ENCODE measurements at places on chromosomes 11 and 22.

DNA sequence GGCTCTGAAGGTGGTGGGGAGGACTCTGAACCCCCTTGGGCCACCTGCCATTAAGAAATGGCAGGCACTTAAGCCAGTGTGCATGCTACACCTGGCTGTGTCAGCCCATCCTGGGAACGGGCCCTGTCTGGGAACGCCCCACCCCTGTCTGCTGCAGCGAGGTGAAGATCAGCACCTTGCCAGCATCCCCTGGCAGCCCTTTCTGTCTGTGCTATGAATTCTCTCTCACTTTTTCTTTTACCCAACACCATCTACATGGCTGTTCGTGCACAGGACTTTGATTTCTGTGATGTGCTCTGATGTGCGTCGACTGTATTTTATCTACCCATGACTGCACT, 452.9 kb upstream of the B3GAT1 start:
- no peak for DNase-seq

- DNase-seq: no peak
These were observed 66.1 kb downstream of the PANX1 start for GRCh38 chr11:94194712-94195111.

GRCh38 chr11:1236316-1237127, 13.7 kb downstream of the MUC5B start:
- no peak for DNase-seq

GRCh38 chr22:37752189-37753087, 55.3 kb upstream of the GCAT start:
- DNase-seq: no peak

DNA sequence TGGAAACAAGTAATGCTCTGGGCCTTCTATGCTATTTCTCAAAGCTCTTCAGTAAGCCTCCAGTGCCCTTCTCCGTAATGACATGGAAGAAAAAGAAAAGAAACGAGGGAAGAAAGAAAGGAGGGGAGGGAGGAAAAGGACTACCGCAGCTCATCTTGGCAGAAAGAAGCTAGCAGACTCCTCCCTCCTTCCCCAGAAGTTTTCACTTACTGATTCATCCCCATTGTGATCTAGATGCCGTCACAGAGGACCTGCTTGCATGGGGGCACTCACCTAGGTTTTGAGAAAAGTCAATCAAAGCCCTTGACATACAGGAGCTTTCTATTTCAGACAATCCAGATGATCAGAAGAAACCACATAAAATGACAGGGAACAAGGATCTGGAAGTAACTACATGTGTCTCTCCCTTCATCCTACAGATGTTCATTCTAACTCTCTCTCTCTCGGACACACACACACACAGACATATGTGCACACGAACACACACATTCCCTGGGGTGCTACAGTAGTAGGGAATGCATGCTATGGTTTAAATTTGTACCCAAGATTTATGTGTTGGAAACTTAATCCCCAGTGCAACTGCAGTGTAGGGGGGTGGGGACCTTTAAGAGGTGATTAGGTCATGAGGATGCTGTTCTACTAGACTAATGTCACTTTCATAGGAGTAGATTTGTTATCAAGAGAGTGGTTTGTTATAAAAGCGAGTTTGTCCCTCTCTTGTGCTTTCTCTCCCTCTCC, 37.6 kb upstream of the RCN1 start:
- no peak for DNase-seq

DNA sequence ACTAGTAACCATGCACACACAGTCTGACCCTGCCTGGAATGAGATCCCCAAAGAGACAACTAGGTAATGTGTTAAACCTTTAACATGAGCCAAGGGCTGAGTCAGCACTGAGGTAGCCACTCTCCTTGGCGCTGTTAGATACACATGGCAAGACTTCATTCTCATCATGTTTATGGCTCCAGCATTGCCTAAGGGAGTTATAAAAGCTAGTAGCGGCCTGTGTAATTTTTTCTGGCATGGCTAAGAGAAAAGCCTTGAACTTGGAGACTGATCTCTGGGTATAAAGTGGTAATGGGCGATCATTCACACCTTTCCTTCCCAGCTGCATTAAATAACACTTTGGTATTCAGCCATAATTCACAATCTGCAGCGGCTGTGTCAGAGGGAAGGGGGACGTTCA, 779.7 kb upstream of the LRRC4C start:
- DNase-seq: no peak

- no peak for DNase-seq
These were observed 18.8 kb downstream of the MCM5 start for GRCh38 chr22:35418731-35419130.

- DNase-seq: no peak
These were observed 39.1 kb downstream of the B3GAT1 start for GRCh38 chr11:134372961-134373360.

DNA sequence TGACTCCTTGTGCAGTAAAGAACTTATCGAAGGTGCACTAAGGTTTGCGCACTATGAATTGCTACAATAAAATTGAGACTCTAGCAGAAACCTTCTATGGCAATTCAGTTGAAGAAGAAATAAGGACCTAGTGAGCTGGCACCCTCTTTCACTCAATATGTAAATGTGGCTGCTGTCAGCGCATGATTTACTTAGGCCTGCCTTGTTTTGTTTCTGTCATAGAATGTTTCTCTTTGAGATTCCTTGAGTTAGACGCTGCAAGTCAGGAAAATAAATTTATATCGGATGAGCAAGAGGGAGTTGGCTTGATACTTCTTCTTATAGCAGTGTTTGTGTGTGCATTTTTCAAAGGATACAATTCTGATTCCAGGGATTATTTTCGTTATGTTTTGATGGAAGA, 322.1 kb downstream of the BLID start:
- no peak for DNase-seq

DNA sequence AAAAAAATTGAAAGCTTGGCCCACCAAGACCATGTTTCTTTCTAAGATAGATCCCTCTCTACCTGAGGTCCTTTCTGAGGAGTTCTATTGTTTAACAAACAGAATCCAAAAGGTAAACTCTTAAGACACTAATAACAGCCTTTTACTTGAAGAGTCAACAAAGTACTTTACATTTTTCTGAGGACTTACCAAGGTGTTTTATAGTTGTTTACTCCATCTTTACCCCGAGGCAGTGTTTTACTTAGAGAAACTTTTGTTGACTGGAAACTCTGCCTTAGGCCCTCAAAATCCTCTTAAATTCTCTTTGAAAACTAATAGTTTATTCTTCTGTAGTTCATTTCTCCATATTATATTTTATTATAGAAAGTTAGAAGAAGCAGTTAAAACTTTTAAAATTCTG, 49.7 kb upstream of the NOX4 start:
- DNase-seq: no peak

DNA sequence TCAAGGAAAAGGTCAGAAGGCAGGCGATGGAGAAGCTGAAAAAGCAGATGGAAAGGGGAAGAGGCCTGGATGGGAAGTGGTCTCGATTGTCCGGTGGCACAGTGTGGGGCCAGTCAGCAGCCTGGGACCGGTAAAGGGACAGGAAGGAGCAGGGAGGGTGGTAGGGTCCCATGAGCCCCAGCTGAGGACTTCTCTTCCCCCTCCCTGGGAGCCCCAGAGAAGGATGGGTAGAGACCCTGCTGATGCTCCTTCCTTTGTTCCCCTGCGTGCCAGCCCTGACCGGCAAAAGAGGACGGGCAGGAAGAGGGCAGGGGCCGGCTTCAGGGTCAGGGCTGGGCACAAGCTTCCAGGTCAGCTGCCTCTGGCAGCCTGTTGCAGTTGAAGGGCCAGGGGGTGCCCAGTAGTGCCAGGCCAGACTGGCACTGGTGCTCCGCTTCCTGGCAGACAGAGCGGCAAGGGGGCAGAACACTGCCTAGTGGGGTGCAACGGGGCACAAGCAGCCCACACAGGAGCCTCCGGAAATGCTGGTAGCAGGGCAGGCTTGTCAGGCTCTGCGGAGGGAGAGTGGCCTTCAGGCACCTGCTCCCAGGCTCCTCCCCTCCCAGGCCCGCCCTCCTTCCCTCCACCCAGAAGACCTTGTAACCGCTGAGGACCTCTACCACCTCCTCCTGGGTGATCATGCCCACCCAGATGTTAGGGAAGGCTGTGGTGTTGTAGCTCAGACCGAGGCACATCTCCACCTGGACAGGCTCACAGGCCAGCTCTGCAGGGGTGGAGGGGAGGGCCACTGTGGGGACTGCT, 739 bp upstream of the C1QTNF5 start:
- no peak for DNase-seq

DNA sequence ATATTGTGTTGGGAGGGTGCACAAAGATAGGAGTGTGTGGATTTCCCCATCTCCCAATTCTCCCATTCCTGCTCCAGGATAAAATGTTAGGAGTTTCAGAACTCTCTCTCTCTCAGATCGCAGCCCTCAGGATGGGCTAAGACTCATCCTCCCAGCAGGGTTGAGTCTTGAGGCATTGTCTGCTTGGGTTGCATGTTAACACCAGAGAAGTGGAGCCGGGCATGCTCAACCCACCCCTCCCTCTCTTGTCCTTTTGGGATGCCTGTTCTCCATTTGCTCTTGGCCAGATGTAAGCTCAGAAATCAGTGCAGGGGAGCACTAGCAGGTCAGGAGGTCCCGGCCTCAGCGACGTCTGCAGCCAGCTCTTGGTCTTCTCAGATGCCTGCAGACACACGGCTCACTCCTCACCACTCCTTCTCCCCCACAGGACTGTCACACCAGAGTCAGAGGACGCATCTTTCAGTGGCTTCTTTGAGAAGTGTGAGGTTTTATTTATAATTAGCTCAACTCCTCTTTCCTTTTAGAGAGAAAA, 1456.5 kb downstream of the TBC1D22A start:
- DNase-seq: no peak

GRCh38 chr22:24518771-24519485, 23.8 kb downstream of the UPB1 start:
- no peak for DNase-seq

GRCh38 chr11:12888525-12889158, 120.5 kb upstream of the RASSF10 start:
- peak; percentile 36 for DNase-seq

- DNase-seq: no peak
These were observed 14.9 kb downstream of the GAS2 start for GRCh38 chr11:22681281-22681812.

DNA sequence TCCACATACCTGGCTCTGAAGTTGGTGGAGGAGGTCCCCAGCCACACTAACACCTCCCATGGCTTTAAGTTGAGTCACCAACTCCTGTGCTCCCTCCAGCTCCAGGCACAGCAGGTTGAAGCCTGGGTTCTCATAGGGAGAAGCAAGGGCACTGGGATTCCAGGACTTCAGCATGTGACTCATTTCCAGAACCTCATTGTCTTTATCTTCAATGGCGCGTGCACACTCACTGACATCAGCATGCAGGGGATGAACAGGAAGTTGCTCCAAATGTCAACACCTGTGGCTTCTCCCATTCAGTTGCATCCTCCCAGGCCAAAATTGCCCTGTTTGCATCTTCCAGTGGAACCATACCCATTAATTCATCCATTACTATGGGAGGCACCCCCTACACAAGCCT, 5.8 kb upstream of the UBQLNL start:
- DNase-seq: no peak

DNA sequence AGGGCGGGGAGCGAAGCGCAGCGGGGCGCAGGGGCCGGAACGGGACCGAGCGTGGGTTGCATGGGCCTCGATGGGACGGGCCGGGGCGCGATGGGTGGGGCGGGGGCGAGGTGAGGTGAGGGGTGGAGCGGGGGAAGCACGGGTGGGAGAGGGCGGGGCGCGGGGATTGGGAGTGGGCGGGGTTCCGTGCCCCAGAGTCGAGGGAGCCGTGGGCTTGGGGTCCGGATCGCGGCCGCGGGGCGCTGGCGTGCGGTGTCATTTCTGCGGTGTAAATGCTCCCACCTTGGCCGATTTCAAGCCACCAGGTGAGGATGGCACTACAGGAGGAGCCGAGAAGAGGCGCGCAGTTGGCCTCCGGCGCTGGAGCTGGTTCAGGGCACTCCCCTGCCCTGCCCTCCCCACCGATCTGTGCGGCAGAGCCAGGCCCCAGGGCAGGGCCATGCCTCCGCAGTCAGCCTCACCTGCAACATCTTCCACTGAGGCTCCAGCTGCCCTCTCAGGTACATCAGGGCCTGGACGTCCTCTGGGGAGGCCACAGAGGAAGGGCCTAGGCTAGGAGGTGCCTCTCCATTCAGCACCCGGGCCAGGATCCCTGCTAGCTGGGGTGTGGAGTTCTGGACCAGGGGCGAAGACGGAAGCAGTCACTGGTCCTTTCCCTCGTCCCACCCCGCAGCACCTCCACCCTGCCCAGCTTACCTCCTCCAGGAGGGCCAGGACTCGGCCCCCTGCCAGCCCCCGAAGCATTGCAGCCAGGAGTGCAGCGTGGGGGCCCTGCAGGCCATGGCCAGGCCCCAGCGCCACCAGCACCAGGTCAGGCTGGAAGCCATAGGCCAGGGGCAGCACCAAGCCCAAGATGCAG, 620 bp upstream of the TUBGCP6 start:
- DNase-seq: no peak

GRCh38 chr22:35299217-35299672, 449 bp upstream of the TOM1 start:
- DNase-seq: no peak

GRCh38 chr22:37326726-37327125, 44.4 kb downstream of the CYTH4 start:
- DNase-seq: no peak

DNA sequence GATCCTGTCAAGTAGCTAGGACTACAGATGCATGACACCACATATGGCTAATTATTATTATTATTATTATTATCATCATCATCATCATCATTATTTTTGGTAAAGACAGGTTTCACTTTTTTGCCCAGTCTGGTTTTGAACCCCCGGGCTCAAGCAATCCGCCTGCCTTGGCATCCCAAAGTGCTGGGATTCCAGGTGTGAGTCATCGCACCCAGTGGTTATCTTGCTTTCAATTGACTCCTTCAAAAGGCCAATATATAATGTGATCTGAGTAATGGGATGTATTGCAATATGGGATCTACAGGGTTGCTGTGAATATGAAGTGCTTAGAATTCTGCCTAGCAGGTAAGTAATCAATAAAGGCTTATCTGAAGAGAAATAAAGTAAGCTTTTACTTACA, 221.2 kb downstream of the SBF2 start:
- DNase-seq: no peak

DNA sequence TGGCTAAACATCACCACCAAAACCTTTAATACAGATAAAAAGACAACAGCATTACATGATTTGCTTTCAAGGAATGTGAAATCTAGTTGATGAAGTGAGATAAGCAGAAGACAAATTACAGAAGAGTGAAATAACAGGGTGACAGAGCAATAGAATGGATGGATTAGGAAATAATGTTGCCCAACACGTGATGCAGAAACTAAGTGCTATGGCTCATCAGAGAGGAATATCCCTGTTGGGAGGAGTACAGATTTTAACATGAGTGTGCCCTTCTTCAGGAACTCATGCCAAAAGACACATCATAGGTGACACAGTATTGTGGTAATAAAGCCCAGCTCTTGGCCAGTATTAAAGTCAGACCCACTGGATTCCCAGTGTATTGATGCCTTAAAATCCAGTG, 176.6 kb upstream of the RAG2 start:
- DNase-seq: no peak

DNA sequence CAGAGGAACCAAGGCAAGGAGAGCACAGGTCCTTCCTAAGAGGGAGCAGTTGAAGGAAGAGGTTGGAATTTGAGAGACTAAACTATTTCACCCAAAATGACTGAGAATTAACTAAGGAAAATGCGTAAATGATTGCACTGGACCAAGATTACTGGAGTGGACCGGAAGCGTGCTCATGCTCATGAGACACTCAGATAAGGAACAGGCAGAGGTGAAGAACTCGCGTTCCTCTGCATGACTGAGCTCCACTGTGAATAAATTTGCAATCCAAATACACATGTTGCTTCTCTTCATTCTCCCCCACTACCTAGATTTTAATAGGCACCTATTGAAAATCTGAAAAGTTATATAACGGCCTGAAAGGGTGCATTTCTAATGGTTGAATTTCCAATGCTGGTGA, 207.0 kb downstream of the KIRREL3 start:
- DNase-seq: no peak

- no peak for DNase-seq
These were observed 16.3 kb downstream of the CTNND1 start for GRCh38 chr11:57777969-57778317.

Data from GM19239 (cell line).